Dorsolateral prefrontal cortex (tissue), 122 donors: ENCODE measurements at places on chromosomes 13 and 19.

DNA sequence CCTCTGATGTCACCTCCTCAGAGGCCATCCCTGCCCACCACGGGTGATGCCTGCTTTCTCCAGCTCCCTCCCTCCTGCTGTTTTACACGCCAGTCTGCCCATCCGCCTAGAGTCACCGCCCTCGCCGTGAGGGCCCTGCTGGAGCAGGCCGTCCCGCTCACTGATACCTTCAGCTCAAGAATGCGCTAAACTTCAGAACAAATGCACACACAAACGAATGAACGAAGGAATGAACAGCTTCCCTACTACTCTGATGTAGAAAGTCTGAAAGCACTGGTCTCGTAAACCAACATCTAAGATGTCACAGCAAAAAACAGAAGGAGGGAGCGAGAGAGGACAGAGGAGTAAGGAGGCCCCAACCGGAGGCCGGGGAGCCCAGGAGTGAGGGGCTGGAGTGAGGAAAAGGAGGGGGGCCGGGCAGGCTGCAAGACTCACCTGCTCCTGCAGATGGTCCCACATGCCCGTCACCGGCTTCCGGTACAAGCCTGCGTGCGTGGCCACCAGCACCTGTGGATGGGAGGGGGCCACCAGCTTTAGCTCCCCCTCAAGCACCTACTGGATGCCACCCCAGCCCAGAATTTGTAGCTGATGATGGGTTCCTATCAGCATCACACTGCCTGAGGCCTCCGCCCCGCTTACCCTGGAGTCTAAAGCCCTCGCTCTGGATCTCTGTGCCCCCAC is 4.0 kb downstream of the PNKP start:
- DNase-seq: no peak

DNA sequence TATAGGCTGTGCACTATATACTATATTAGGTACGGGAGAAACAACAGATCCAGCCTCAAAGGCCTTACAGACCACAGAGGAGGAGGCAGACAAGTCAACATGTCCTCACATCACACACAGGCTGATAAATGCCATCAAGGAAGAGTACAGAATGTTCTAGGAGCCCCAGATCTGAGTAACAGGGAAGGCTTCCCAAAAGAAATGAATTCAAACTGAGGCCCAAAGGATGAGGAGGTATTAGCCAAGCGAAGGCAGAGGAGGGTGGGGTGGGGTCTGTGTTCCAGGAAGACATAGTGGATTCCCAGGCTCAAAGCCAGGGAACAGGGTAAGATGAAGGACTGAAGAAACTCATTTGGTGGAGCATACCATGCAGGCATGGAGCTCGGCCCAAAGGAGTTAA is 55.1 kb downstream of the RXFP2 start:
- DNase-seq: no peak

DNA sequence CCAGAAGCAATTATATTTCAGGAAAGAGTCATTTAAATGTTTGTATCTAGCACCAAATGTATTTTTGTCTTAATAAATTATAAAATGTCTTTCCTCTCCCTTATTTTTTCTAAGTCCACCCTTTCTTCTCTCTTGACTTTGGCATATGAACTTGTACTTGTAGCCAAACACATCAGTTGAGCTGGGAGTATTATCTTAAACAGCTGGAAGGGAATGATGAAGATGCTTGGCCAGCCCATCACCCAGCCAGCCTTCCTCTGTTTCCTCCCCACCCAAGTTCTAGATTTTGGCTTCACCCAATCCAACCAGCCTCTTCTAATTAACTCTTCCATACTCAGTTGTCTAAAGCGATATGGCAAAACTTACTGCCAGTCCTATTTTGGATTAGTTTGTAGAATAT is 272.5 kb downstream of the ENOX1 start:
- no peak for DNase-seq

- no peak for DNase-seq
Measured at GRCh38 chr13:91661692-91662490, 263.5 kb downstream of the GPC5 start.
